Uterus (tissue), 4 donors: ENCODE measurements at places on chromosomes 3 and 15. TPM values are rescaled to one million over a fixed set of nuclear protein-coding genes. Genes with fewer than 3 reads are reported as not detected.

DNA sequence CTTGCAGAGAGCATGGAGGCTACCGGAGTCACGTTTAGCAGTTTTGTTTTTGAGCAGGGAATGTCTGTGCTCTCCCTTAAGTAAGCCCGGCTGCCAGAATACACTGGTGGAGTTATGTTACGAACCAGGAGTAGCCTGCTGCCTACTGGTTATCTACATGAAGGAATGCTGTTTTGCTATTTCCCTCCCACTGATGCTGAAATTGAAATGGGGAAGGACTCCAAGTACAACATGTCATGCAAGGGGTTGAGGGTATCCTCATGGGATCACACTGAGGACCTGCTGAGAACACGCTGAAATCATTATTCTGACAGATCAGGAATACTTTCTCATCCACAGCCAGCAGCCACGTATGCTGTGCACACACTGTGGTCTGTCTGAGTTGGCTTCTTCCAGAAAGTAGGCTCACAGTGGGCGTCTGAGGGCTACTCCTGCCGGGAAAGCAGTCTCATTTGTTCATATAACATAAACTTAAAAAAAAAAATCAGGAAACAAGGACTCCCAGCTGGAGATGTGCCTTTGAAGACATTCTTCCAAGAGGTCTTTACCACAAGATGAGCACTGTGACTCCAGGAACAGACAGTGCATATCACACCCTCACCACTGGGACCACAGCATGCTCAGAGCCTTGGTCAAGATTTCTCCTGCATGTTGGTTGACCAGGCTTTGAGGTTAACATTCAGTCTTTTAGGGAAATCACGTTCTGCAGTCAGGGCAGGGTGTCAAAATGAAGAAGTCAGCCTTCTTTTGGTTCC is 300.4 kb upstream of the RASGRP1 start:
- DNase-seq, result peak; percentile 49

DNA sequence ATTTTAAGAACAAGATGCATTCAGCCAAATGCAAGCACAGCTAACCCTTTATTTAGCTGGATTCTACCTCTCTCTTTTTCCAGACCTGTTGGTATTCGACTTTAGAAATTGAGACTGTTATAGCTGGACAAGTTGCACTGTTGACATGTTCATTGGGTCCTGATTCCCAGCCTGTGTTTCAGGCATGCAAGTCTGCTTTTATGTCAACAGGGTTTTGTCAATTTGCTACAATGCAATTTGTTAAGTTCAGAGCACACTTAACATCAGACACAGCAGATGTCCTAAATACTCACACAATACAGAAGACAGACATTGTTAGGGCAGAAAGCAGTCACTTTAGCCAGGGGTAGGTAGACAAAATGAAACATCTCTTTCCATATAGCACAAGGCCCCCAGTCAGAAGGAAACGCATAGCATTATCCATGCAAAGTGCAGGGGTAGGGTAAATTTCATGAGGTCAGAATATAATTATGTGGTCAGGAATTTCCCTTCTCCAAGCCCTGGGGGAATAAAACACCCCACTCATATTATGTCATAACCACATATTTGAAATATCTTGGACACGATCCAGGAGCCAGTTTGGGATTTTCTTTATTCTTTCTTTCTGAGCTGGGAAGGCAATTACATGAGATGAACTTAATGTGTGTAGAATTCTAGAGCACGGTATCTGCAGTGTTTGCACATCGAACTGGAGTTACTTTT is 504.1 kb downstream of the NTRK3 start:
- DNase-seq, result no peak

The RPL32 gene
- 538 TPM for total RNA-seq

The MFAP1 gene
- total RNA-seq, result 26.3 TPM

The TMC3 gene
- total RNA-seq, result not detected

The TLR9 gene
- 1.5 TPM for total RNA-seq

DNA sequence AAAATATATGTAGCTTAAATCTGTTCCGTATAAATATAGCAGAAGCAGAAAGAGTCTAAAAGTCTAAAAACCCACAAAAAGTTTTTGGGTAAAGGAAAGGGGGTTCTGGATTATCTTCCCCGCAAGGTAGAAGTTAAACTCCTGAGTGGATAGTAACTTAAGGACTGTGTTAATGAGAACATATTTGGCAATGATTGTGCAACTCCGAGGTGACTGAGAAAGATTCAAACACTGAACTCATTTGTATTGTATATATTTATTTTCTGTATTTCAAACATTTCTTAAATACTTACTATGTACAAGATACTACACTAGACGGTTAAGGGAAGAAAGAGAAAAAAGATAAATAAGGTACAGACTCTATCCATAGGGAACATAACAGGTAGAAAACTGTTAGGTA is 72.7 kb upstream of the PPIB start:
- no peak for DNase-seq

DNA sequence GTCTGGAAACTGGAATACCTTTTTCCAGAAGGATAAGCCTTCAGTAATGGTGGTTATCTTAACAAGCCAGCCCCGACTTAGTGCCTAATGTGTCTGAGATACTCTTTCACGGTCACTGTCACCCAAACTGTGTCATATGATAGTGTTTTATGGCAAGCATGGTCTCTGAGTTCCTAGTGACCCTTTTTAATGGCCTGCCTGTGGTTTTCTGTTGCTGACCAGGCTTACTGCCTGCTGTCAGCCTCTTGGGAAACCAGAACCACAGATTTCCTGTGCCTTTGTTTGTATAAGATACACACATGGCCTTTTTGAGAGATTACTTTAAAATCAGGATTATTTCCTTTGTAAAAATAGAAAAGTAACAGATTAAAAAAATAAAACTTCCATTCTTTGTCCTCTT is 22.4 kb downstream of the HPS3 start:
- DNase-seq, result no peak

DNA sequence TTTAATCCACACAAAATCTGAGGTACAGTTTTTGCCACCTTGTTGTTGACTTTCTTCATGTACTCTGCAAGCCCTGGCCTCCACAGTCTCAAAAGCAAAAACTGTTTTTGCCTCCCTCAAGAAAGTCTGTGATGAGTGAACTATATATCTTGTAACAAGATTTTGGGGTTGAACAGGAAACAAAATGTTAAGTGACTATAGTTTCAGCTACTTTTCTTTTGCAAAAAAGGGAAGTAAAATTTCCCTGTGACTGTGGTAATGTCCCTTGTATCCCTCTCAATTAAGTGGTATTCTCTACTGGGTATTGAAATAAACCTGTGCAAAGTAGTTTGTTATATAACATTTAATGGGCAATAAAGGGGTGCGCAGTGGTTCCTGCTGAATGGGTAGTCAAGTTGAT is 21.3 kb upstream of the SCAANT1 start:
- no peak for DNase-seq

- no peak for DNase-seq
Measured at GRCh38 chr3:38008191-38008701, 17.7 kb downstream of the VILL start.

The TRIM42 gene
- not detected for total RNA-seq

The ABI3BP gene
- 128 TPM for total RNA-seq

DNA sequence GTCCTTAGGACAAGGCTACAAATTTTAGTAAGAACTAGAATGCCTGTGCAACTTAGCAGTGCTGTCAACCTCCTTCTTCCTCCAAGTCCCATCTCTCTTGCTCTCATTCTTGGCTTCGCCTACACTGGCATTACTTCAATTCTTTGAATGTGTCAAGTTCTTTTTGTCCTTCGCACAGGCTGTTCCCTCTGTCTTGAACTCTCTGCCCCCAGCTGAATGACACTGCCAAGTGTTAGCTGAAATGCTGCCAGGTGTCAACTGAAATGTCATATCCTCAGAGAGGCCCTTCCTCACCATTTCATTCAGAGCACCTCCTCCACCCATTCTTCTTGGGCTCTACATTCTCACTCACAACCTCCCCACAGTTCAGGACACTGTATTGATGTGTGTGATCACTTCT is 48.8 kb upstream of the PSMD6 start:
- no peak for DNase-seq

The TGM5 gene
- not detected for total RNA-seq

The CCDC71 gene
- 28.8 TPM for total RNA-seq

DNA sequence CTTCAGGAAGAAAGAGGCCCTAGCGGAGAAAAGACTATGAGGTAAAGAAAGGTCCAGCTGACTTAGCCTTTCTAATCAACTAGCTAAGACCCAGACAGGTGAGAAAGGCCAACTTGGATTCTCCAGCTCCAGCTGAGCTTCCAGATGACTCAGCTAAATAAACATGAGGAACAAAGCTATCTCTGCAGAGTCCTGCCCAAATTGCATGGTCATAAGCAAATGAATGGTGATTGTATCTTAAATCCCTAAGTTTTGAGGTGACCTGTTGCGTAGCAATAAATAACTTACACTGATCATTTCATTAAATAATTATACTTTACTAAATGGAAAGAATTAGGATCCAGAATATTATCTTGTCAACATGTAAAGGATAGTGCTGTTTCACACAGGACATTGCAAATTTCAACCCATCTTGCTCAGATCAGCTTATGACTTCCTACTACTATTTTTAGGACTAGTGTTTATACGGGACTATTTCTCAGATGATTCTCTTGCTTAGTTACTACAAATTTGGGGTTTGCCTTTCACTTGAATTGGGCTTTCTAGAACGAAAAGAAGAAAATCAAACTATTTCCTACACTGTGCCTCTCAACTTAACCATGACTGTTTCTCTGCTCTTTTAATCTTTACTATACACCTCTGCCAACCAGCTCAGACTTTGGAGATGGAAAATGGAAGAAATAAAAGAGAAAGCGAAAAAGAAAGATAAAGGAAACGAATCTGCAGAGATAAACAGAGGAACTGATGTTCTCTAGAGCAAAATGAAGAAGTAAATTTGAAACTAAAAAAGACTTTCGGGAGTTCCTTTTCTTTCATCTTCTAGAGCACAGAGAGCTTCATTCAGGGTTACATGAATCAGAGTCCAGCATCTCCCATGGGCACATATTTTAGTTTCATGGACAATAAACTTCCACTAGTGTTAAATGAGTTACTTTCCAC is 6.6 kb upstream of the ADGRG7 start:
- no peak for DNase-seq

- DNase-seq, result no peak
Measured at GRCh38 chr3:112371569-112371968, 38.6 kb downstream of the CD200 start.
